Fibroblast of lung (primary cell): ENCODE measurements at places on chromosomes 13 and 19. TPM values are rescaled to one million over a fixed set of nuclear protein-coding genes. Genes with fewer than 3 reads are reported as not detected.

GRCh38 chr19:15464394-15465385 lies at the start of gene RASAL3:
RASAL3 (minus strand) TSS chr19:15464544; CDS start chr19:15464358, 186 bp downstream.
- DNase-seq = no peak

DNA sequence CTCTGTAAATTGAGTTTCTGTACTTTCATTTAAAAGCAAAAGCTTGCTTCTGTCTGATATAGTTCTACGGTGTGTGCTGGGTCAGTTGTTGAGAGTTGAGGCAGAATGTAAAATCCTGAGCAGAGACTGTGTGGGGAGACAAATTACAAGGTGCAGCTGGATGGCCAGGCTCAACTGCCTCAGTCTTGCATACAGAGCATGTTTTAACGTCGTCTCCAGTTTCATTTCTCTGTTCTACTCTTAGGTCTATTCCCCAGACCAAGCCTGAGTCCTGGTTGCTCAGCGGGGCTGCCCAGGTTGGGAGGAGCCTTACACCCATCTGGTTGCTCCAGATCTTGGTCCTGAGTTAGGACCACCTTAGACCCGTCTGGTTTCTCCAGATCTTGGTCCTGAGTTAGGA lies 54.4 kb upstream of the MEDAG start:
- no peak for DNase-seq

DNA sequence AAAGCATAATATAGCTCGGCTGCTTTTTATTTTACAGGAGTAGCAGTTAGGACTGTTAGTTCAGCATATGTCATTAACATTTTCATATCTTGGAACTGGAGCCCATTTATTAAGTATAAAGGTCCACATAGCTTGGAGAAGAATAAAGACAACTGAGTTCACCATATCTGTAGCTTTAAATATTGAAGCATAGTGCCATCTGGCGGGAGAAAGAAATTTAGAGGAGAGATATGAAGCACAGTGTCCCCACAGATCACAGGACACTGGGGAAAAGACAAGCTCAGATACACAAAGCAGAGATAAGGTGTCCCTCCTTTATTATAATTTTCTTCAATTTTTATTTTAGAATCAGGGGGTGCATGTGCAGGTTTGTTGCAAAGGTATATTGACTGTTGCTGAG lies 104.7 kb upstream of the FREM2 start:
- DNase-seq = peak; percentile 44

GRCh38 chr13:39512687-39513086 lies 90.3 kb downstream of the LHFPL6 start:
- no peak for DNase-seq

DNA sequence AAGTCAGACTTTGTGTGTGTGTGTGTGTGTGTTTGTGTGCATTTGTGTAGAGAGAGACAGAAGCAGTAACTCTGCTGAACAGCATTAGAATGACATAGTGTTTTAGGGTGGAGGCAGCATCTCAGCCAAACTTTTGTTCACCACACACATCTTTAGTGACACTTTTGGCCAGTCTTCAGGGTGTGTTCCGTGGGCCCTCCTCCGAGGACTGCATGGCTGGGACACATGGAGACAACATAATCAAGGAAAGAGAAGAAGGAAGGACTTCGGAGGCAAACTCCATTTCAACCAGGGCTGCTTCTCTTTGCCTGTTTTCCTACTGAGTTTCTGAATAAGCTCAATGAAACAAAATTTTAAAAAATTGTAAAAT lies 205.1 kb downstream of the LHFPL6 start:
- DNase-seq = no peak

GRCh38 chr13:99871249-99871898 lies 100.2 kb downstream of the ZIC5 start:
- DNase-seq = no peak

The WDR18 gene
- 41.6 and 42.3 TPM in 2 replicates for total RNA-seq

The ETFB gene
- total RNA-seq = 71.7 and 123 TPM in 2 replicates

The KISS1R gene
- not detected in 2 replicates for total RNA-seq
